ENCODE measurements at places on chromosomes 4 and X. TPM values are rescaled to one million over a fixed set of nuclear protein-coding genes. Genes with fewer than 3 reads are reported as not detected.

DNA sequence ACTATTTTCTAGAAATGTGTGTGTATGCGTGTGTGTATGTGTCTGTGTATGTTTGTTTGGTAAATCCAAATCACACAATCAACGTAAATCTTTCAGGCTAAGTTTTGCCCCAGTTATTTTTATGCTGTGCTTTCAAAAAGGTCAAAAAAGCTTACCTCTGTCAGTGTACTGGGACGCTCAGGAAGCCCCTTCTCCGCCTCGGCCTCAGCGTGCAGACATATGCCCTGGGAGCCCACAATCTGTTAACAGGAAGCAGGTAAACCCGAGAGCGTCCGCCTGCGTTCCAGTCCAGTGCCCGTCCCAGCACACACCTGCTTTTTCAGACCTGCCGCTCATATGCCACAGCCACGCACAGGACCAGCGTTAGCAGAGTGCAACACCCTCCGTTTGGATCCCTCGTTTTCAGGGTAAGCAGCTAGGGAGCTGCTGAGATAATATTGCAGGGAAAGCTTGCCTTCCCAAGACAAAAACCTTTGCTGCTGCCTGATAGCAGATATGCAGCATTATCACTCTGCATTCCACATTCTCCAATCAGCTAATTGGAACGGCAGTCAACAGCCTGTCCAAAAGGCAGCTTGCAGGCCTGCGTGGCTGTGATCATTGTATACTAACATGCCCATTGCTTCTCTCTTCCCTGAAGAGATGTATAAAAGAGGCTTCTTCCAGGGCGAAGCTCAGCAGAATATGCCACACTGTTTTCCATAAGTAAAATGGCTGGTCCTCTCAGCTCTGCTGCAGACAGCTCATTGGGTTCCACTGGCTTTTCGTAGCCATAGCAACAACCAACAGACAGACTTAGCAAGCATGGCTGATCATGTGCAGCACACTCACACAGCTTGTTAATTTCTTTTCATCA is at the start of gene SORBS2:
SORBS2 (minus strand) TSS at position 686 of the 856 bp plus-strand sequence. CDS start 121,623 bp downstream, outside the sequence.
- no peak for DNase-seq

DNA sequence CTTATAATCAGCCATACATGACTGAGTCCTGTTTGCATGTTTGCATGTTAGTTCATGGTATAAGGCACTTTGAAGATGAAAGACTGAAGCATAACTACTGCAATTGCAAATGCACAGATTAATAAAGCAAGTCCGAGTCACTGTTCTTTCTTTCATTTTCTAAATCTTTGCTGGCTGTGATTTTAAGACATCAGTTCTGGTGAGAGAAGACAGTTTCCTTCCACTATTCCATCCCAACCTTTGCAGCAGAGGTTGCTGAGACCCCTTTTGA is 28.3 kb downstream of the RASL11B start:
- no peak for DNase-seq

- DNase-seq: no peak
Observed at GRCh38 chrX:83916525-83916924, 55.6 kb downstream of the CYLC1 start.

DNA sequence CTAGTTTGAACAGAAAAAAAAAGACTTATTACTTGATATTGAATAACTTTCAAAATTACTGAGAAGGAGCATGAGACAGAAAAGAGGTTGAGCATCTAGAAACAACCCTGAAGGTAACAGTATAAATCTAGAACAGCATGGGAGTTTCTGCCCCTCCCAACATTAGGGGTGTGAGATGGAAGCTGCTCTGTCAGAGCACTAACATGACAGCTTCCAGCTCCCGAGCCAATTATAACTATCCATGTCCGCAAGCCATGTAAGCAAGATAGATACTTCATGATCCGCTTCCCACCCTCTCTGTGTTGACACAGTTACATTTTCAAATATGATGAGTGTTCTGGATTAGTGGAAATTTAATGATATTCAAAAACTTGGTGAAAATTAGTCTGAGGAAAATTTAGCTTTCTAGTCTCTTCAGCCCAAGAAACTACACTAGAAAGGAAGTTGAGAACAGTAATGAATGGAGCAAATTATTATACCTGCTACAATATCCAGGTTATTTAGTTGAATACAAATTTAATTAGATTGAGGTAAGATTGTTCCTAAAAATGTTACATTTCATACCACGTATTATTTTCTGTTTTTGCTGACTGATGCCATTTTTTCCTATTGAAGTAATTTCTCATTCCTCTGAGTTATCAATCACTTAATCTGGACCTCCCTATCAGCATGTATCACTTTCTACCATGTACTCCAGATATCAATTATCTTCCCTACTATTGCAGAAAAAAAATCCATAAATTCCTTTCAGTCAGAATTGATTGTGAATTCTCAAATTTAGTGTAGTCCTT is 129.3 kb upstream of the SLIT2 start:
- no peak for DNase-seq

GRCh38 chr4:88674979-88675378 is 22.6 kb downstream of the NAP1L5 start:
- no peak for DNase-seq

DNA sequence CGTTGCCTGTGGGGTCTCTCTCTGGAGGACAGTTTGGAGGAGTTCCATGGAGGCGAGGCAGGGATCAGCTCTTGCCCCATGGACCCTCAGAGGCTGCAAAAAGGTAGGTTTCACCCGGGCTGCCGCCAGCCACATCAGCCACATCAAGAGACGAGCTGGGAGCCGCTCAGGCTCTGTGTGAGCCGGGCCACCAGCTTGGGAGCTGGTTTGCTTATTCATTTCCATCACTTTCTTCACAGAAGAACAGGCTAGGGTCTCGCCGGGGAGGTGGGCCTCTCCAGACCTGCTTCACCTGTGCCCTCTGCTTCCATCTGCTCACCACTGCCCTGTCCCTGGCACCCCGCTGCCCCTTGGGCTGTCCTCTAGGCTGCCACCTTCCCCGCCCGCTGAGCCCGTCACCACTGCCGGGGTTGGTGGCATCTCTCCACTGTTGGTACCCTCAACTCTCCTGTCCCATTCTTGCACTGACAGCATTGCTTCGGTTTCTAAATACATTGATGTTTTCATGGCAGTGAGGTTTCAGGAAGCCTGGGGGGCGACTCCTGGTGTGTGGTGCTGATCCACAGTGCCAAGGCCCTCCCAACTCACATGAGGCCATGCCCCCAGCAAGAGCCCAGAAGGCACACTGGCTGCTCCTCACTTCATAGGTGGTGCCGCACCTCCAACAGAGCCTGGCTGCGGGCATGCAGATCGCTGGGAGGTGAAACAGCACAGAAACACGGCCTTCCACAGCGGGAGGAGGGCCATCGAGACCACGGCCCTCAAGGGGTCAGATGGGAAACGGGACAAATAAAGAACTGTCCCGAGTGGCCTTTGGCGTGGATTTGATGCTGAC is 4.5 kb upstream of the TREX2 start:
- no peak for DNase-seq

DNA sequence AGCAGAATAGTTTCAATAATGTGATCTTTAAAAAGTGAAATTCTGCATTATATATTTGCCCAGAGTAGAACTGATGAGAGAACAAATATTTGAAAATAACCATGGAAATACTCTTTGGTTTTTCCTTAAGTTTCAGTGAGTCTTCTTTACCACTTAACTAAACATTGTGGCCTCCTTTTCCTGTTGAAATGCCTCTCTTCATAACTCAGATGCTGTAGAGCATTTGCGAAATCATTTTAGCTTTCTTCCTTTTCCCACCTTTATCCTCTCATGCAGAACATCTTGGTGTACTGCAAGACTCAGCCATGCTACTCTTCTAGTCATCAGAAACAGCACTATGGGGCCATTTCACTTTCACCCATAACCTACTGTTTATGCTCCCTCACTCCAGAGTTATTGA is 48.2 kb downstream of the CASK start:
- DNase-seq: no peak

GRCh38 chr4:20532871-20533870 is 167.1 kb upstream of the PACRGL start:
- no peak for DNase-seq

ADH1A gene
- not detected for total RNA-seq

DNA sequence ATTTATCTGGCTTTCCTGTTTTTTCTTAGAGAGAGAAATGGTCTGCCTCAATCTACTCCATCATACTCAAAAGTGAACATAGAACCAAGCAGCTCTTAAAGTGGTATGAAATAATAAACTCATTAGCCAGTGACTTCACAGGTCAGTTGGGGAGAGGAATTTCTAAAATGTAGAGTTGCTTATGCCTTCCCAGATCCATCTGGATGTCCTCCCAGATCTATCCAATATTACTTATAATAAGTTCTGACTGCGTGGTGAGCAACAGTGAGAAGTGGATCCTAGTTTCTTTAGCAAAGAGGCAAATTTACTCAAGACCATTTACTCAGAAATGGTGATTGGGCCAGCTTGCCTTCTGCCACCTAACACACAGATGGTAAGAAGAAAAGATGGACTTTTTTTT is 748.0 kb downstream of the PCDH18 start:
- DNase-seq: no peak

- DNase-seq: no peak
Observed at GRCh38 chrX:121010218-121010617, 24.7 kb upstream of the CT47A1 start.

DNA sequence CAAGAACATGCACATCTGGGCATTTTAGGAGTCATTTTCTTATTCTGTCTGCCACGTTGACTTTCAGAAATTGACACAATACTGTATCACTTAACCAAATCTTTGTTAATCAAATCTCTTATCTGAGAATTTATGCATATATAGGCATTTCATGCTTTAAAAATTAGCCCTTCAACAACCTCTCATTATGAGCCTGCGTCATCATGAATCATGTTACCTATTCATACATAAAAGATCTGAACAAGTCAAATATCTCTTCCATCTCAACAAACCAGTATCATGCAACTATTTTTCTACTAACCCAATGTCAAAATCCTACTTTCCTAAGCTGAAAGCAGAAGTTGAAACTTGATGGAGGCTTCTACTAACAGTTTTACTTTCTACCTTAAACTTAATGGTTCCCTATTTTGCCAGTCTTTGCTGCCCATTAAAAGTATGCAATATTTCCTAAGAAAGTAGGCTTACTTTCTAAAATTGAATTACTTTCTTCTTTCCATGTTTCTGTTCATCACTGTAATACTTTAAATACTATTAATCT is 1.8 kb downstream of the ADAM29 start:
- DNase-seq: no peak

GRCh38 chr4:174259580-174259979 is 23.9 kb downstream of the FBXO8 start:
- no peak for DNase-seq

- DNase-seq: no peak
Observed at GRCh38 chr4:132003593-132003992, 1145.5 kb upstream of the PCDH10 start.

GRCh38 chr4:15913631-15913970 is 24.9 kb downstream of the FGFBP1 start:
- DNase-seq: no peak

DNA sequence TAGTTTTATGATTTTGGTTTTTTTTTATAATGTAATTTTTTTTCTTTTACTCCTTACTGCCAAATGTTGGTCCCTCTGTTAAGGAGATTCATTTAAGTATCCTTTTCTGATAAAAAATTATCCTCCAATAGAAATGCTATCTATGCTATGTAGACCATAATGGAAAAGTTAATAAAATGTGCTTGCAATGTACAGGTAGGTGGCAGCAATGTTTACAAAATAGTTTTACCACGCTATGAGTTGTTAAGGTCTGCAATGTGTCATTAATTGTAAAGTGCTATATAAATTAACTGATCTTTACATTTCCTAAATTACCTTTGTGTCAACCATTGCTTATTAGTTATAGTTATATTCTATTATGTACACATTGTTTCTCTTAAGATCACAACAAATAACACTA is 3.8 kb upstream of the CENPC start:
- DNase-seq: no peak

SNX12 gene
- total RNA-seq: 68.8 TPM

GRCh38 chr4:103996637-103997036 is 276.9 kb upstream of the TACR3 start:
- no peak for DNase-seq

SPANXA2 gene
- total RNA-seq: not detected

ASMT gene
- not detected for total RNA-seq

- no peak for DNase-seq
Observed at GRCh38 chr4:84994280-84994679, 27.8 kb upstream of the WDFY3 start.

DNA sequence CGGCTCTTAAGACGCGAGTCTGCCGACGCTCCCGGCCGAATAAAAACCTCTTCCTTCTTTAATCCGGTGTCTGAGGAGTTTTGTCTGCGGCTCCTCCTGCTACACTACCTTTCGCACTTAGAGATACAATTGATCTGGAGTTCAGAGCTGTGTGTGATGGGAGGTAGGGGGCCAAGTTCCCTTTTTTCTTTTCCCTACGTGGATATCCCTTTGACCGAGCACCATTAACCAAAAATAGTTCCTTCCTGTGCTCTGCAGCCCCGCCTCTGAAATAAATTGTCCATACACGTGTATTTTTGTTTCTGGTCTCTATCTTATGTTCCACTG is 555 bp upstream of the PGM2 start:
- DNase-seq: no peak

DNA sequence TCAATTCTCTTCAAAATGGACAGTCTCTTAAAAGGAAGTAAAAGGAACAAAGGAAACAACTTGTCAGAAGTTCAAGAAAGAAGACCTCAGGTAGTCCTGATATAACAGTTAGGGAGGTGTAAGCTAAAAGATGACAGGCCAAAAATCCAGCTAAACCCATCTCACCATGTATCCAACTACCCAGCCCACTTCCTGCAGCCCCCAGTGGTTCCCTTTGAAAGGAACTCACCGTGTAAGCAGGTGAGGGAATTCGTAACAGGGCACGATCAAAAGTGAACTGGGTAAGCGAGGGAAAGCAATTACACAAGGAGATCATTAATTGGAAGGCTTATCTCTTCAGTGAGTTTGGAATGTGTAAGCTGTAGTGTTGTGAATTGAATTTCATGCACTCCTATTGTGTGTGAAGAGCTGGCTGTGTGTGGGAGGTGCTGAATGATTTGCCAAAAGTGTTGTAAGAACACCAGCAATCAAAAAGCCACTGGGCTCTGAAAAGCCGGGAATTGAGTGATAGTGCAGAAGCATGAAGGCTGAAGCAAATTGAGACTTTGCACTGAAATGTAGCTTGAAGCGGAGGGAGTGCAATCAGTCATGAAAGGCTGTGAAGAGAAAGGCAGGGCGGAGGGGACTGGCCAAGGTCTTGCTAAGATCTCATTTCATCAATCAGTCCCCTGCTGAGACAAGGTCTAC is 914.2 kb upstream of the LCORL start:
- DNase-seq: no peak

F8A3 gene
- total RNA-seq: 5.6 TPM

DNA sequence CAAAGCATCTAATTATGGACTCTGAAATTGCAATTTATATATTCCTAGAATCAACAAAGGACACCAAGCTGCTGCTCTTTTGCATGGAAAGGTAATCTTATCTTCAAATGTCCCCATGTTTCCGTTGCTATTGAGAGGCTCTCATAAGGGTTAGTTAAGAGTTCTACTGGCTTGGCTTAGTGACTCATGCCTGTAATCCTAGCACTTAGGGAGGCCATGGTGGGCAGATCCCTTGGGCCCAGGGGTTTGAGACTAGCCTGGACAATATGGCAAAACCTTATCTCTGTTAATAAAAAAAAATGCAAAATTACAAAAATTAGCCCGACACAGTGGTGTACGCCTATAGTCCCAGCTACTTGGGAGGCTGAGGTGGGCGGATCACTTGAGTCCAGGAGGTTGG is 93.4 kb upstream of the RAPGEF2 start:
- no peak for DNase-seq

All from osteocyte (in vitro differentiated cells).